NCI-H2029 treated with DMSO at 0.1 percent for 48 hours (cell line): ENCODE measurements at places on chromosomes 7 and 10.
A peak's percentile ranks its signal among the peaks of the same experiment; 100 is the strongest.

GRCh38 chr7:85583131-85583953 is 396.5 kb upstream of the SEMA3D start:
- DNase-seq: no peak

DNA sequence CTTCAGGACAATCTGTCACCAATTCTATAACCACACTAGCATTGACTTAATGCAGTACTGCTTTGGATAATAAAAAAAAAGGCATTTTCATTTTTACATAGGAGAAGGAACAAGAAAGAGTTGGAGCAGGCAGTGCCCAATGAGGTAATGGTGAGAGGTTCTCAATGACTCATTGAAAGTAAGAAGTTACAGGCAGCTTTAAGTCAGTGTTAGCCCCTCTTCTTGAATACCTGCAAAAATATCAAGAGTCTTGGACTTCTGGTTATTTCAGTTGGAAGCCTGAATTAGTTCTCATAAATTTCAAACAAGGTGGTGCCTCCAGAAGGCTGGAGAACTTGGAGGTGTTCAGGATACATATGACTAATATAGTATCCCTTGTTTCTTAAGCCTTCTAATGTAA is 422.5 kb downstream of the HTR7 start:
- DNase-seq: no peak

DNA sequence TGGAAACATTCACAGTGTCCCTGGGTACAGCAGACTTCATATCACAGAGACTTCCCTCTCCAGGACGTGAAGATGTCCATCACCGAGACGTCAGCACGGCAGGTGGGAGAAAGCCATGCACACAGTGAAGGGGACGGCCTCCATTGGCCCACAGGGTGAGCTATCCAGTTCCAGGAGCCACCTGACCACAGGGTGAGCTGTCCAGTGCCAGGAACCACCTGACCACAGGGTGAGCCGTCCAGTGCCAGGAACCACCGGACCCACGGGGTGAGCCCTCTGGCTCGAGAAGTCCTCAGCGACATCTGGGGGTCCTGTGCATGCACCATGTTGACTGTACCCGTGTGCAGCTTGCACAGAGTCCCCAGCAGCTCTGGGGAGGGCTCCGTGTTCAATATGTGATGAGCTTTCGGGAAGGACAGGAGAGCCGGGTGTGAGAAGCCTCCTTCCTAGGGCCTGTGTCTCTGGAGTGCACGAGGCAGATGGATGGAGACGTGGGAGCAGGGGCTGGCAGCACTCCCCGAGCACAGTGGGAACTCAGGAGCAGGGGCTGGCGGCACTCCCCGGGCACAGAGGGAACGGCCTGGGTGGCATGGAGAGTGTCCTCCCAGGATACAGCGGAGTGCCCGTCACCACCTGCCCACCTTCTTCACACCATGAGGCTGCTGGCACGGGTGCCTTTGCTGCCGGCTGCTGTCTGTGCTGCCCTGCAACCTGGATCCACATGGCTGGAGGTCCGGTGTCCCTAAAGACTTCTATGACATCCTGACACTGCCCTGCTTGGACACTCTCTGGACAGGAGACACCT is 616.2 kb downstream of the DNAJB6 start:
- DNase-seq: no peak

DNA sequence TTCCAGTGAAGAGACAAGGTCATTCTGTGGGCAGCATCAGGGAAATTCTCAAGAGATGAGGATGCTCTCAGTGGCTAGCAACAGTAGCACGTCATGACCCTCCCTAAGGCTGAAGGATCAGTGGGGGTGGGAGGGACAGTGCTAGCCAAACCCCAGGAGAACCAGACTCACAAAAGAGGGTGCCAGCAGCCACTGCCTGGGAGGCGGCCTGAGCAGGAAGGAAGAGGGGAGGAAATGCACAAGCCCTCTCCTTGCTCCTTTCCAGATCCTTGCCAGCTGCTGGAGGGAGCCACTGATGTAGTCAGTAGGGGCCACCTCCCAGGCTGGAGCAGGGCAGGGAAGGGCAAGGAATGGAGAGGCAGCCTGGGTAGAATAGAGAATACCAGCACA is 302.7 kb downstream of the RPS24 start:
- DNase-seq: no peak

DNA sequence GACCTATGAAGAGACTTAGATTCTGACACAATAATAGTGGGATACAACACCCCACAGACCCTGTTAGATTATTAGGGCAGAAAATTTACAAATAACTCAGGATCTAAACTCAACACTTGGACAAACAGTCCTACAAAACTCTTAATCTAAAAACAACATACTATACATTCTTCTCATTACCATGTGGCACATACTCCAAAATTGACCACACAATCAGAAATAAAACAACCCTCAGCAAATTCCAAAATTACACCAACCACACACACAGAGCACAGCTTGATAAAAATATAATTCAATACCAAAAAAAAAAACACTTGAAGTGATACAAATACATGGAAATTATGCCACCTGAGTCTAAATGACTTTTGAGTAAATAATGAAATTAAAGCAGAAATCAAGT is 7.8 kb downstream of the ZNF680 start:
- no peak for DNase-seq

- DNase-seq: no peak
These were observed 20.1 kb upstream of the MTURN start for GRCh38 chr7:30114536-30115238.

- no peak for DNase-seq
These were observed 131.9 kb downstream of the LHPP start for GRCh38 chr10:124593431-124593985.

DNA sequence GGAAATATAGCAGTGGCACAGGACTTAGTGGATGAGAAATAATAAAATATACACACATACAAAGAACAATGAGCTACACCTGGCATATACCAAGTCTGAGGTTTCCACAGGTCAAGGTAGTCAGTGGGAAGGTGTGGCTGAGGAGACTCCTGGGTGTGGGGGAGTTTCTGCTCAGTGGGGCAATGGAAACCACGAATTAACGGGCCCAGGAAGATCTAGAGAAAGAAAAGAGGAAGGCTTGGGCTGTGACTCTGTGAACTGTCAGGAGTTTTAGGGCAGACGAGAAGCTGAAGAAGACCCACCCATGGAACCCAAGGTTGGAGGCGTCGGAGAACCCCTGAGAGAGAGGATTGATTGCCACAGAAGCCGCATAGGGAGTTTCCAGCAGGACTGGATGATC is 196.5 kb downstream of the HERPUD2 start:
- no peak for DNase-seq

GRCh38 chr10:13247246-13247645 is 13.1 kb upstream of the UCMA start:
- no peak for DNase-seq

- DNase-seq: no peak
These were observed 917 bp downstream of the ZNF365 start for GRCh38 chr10:62374862-62375710.

DNA sequence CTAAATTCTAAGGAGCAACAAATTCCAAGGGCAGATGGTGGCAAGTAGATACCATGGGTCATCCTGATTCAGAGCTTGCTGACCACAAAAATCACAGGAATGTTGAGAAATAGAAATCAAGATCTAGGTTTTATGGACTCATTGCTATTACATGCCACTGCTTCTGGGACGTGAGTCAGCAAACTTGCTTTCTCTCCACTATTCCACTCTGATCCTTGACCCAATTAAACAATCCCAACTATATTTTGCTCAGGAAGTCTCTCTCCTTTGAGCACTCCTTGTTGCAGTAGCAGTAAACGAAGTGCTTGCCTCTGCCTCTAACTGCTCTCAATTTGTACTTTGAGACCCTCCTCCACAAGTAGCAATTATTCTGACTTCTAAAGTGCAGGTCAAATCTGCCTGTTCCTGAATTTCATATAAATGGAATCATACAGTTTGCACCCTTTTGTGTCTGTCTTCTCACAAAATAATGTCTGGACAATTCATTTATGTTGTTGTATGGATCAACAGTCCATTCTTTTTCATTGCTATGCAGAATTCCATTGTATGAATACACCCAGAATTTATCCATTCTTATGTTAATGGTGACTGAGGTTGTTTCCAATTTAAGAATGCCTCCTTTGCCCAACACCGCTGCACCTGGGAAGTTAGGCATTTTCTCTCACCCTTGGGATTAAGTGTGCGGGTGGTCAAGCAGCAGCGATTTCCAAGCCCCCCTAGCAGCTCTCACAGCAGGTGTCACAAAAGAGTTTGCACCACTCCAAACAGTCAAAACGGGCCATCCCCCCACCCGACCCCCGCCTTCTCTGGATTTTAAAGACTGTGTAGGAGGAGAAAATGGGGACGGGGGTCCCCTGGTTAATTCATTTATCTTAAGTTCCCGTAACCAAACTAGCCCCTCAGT is 35.9 kb downstream of the ACSM6 start:
- no peak for DNase-seq

GRCh38 chr10:66654861-66655260 is 271.0 kb upstream of the LRRTM3 start:
- DNase-seq: no peak

DNA sequence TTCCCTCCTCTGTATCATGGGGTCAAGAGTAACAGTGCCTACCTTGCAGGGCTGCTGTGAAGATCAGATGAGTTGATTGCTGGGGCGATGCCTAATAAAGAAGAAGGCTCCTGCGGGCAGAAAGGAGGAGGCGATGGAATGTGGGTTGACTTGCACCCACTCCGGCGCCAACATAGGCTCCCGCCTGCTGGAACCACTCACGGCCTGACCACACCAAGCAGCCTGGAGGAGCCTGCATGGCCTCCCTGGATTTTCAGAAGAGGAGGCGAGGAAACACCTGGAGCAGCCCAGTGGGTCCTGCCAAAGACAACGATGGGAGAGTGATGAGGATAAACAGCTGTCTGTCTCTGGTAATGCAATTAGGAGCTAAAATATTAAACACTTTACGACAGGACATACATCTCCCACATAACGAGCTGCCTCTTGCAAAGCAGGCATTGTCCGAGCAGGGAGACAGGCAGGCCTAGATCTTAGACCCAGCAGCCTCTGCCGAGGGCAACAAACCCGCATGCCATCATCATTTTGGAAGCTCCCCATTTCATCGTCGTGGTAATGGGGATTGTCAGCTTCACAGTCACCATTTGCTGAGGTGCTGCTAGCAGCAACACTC is 302.9 kb upstream of the ZMIZ1 start:
- no peak for DNase-seq

DNA sequence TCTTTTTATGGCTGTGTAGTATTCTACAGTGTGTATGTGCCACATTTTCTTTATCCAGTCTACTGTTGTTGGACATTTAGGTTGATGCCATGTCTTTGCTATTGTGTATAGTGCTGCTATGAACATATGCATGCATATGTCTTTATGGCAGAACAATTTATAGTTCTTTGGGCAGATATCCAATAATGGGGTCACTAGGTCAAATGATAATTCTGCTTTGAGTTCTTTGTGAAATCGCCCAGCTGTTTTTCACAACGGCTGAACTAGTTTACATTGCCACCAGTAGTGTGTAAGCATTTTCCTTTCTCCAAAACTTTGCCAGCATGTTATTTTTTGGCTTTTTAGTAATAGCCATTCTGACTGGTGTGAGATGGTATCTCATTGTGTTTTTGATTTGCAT is 214.8 kb upstream of the TMEM229A start:
- no peak for DNase-seq

GRCh38 chr10:126609566-126609965 is 60.9 kb downstream of the C10orf90 start:
- DNase-seq: peak; percentile 63

GRCh38 chr10:121211446-121211845 is 360.3 kb downstream of the WDR11 start:
- DNase-seq: no peak

- no peak for DNase-seq
These were observed 52.5 kb downstream of the GPR37 start for GRCh38 chr7:124713086-124713485.

- DNase-seq: no peak
These were observed 126.1 kb upstream of the PPP2R2D start for GRCh38 chr10:131774681-131775085.

- no peak for DNase-seq
These were observed 52.4 kb upstream of the TNS3 start for GRCh38 chr7:47634273-47634672.

DNA sequence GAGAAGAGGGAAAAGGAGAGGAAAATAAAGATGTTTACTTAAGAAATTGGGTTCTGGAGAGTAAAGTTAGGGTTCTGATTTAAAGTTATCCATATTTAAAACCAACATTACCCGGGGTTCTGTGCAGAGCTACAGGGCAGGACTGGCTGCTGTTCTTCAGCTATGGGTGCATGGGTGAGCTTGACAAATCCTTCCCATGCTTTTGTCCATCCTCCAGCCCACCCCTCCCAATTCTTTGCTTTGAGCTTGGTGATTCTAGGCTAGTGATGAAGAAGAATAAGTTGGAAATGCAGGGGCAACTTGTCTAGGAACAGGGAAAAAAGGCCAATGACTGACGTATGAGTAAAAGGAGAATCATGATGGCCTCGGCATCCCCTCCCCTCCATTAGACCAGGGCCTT is 636.0 kb downstream of the LRMDA start:
- DNase-seq: no peak
